ENCODE measurements at places on chromosomes 5 and 9.

GRCh38 chr5:137367951-137368350, 131.2 kb downstream of the SPOCK1 start:
- no peak for DNase-seq

- no peak for DNase-seq
These were observed 33.1 kb downstream of the FAM114A2 start for GRCh38 chr5:154005648-154006047.

DNA sequence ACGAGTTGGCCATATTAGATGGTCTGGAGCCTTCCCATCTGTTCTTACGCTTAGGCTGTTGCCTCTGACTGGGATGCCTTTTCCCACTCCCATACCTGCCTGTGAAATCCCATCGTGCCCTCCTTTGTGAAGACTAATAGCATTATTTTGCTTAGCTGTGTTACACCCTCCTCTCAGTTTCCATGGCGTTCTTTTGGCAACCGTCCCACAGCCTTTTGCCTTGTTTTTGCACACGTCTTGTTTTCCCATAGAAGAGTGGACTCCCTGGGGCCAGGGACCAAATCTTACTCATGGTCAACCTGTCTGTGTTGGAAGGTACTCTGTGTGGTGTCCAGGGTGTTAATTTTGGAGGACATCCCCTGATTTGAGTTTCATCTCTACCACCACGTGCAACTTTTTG, 242.1 kb downstream of the HSPA4 start:
- DNase-seq, result no peak

GRCh38 chr5:151196556-151197290, 27.2 kb downstream of the CCDC69 start:
- no peak for DNase-seq

DNA sequence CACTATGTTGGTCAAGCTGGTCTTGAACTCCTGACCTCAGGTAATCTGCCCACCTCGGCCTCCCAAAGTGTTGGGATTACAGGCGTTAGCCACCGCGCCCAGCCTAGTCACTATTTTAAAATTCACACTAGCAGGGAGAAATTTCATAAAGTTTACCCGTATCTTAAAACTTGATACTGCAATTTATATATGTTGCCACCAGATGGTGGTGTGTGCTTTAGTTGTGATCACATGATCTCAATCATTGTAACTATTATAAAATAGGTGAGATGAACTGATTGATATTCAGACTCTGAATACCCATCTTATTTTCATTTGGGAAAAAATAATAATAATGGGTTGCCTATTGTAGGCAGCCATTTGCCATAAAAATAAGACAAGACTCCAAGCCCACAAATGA, 1330.4 kb upstream of the WWC1 start:
- DNase-seq, result no peak

GRCh38 chr5:120231563-120231962, 232.5 kb upstream of the PRR16 start:
- no peak for DNase-seq

DNA sequence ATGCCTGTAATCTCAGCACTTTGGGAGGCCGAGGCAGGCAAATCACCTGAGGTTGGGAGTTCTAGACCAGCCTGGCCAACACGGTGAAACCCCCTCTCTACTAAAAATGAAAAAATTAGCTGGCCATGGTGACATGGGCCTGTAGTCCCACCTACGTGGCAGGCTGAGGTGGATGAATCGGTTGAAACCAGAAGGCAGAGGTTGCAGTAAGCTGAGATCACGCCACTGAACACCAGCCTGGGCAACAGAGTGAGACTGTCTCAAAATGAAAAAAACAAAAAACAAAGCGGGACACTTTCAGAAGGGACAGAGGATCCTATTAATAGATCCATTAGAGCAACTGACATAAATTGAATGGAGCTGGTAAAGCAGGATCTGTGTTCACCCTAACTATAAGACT, 89.6 kb upstream of the SGCD start:
- DNase-seq, result no peak

- DNase-seq, result peak; percentile 29
These were observed 156.8 kb downstream of the MAPKAP1 start for GRCh38 chr9:125549891-125550885.

DNA sequence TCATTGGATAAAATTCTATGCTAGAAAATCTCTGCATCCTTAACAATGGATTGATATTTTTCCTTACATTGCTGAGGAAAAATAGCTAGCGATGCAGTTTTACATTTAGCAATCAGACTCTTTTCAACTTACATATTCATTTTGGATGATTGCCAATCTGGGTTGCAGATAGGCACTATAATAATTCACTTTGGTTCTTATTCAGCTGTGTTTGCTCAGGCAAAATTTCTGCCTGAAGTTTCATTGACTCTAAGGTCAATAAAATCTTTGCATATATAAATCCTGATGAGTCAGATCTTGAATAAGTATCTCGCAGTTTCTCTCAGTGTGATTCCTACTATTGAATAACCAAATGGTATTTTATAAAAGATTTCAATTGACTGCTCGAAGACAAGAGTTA, 1105.8 kb downstream of the CDH18 start:
- no peak for DNase-seq

GRCh38 chr5:29077451-29077850, 2039.1 kb upstream of the CDH9 start:
- no peak for DNase-seq

DNA sequence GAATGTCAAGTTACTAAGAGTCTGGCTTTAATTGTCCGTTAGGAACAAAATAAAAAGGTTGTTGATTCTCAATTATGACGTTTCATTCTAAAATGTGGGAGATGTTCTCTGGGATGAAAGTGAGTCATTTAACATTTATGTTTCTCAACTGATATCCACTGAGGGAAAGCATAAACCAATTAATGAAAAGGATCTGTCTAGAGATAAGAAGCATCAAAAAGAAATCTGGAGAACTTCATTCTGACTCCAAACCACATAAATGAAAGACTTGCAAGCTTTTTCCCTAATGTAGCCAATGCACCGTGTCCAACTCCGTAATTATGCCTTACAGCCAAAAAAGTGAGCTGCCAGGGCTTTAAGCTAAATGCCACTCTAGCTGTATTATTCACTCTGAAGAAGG, 654.2 kb downstream of the TLE1 start:
- peak; percentile 57 for DNase-seq

- DNase-seq, result no peak
These were observed 250.1 kb upstream of the MAP3K1 start for GRCh38 chr5:56565283-56565615.

- no peak for DNase-seq
These were observed 57.0 kb downstream of the RASEF start for GRCh38 chr9:83005963-83006362.

- peak; percentile 100 for DNase-seq
These were observed 24.3 kb upstream of the PTGES start for GRCh38 chr9:129776938-129777768.

- DNase-seq, result no peak
These were observed 135.9 kb upstream of the ADAMTSL1 start for GRCh38 chr9:18338042-18338441.

DNA sequence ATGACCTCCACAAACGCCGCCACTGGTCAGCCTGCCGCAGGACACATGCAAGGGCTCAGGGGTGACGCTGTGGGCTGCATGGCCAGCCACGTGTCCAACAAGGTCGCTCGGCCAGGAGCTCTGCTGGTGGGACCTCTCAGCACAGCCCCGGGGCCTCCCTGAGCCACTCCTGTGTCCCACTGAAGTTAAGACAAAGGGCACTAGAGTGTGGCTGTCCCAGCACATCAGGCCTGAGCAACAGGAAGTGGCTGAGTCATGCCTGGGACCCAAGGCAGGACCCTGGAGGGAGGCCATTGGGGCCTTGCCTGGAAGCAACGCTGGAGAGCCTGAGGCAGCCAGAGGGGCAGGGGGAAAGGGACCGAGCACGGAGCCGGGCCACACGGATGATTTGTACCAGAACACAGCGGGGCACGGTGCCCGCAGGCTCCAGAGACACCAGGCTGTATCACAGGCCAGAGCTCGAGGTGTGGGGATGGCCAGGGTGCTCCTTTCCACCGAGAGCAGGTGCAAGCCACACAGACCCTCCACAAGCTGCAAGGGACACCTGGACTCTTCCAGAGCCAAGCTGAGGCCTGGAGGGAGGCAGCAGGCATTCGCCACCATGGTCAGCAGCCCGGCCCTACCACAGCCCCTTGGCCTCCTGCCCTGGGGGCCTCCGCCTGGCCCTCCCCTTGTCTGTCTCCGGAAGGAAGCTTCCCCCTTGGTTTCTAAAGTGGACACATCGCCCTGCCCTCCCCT, 6.5 kb upstream of the TMEM210 start:
- no peak for DNase-seq

DNA sequence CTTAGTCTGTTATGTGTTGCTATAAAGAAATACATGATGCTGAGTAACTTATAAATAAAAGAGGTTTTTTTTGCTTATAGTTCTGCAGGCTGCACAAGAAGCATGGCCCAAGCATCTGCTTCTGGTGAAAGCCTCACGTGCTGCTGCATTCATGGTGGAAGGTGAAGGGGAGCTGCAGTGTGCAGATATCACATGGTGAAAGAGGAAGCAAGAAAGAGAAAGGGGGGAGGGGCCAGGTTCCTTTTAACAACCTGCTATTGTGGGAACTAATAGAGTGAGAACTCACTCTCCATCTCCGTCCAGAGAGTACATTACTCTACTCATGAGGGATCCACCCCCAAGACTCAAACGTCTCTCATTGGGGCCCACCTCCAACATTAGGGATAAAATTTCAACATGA, 12.5 kb upstream of the PARP8 start:
- no peak for DNase-seq

DNA sequence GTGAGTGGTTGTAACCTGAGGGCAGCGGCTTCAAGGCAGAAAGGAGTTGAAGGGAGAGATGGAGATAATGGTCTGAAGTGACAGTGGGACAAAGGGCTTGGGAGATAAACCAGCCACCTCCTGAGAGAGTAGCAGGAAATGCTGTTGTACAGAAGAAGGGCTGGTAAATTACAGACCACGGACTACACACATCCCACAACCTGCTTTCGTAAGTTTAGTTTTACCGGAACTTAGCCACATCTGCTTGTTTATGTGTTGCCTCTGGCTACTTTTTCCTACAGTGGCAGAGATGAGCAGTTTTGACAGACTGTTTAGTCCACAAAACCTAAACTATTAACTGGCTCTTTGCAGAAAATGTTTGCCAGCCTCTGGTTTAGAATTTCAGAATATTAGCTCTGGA, 269.5 kb downstream of the ARHGEF28 start:
- DNase-seq, result peak; percentile 59

DNA sequence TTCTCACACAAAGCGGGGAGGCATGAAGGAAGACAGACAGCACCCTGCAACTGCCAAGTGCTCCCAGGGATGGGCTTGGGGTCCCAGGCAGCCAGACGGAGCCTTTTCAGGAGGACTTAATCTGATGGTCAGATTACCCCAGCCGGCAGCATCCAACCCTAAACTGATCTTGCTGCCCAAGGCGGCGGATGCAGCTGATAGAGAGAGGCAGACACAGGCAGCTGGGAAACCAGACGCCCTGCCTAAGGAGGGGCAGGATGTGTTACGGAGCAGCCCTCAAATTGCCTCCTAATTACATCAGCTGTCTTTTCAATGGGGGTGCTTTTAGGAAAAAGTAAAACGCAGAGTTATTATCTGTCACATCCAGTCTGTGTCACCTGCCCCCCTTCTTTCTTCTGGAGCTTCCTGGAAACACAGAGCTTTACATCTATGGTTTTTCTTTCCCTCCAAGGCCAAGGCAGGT, 190.9 kb upstream of the PANK3 start:
- no peak for DNase-seq

GRCh38 chr5:177220576-177220975, 82.9 kb downstream of the RAB24 start:
- no peak for DNase-seq

DNA sequence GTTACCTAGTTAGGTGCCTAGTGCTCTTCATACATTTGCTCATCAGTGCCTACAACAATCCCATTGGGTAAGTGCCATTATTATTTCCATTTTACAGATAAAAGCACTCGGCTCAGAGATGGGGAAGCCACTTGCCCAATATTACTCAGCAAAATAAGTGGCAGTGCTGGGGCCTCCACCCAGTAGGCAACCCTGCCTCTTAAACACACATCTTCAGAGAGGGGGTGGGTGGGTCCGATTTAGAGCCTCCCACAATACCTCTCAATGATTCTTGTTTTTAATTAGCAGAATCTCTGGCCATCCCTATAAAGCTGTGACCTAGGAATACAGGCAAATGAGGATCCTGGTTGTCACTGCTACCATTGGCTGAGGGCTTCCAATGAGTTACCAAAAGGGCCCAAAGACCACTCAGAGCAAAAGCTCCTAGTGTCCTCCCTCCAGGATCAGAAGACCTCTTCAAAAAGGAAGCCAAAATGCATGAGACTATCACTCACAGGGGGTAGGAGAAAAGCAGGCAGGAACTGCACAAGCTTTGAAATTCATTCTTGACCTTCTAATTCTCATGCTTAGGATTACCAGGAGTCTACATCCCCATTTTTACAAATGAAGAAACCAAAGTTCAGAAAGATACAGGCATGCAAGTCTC, 36.1 kb upstream of the UBE2D2 start:
- DNase-seq, result no peak

DNA sequence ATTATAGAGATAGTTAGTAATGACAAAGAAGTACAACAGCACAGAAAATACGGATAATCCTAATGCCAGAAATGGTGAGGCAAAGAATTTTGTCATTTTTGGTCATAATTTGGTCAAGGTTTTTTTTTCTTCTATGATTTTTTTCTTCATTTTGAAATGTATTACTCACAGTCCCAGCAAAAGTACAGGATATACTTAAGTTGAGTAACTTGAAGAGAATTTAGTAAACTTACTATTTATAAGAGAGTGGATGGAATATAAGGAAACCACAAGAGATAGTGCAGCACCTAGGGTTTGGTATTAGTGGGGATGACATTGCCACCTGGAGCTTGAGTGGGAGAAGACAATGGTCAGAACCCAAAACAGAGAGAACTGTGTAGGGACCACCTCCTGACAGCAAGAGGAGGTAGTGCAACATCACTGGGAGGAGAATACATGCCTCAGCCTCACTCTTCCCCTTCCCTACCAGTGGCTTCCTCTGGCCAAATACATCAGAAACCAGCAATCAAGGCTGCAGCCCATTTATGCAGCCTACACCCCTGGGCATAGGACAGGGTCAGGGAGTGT, 434.5 kb upstream of the TRPC7 start:
- DNase-seq, result no peak

GRCh38 chr5:39399135-39400036, 25.4 kb downstream of the DAB2 start:
- DNase-seq, result peak; percentile 98

DNA sequence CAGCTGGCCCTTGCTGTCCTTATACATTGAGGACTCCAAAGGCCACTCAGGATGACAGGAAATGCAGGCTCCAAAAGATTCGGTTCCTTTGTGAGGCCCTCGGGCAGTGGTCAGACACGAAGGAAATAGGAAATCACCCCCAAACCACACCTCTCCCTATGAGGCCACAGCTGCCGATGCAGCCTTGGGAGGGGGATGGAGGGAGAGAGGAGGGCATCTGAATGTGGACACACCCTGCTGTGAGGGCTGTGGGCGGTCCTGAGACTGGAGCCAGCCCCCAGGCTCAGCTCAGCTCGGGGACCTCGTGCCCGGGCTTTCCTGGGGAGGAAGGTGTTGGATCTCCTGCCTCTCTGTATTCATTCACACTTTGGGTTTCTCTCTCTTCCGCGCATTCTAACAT, 2.7 kb upstream of the CLPTM1L start:
- no peak for DNase-seq

- no peak for DNase-seq
These were observed 377.0 kb downstream of the TLE1 start for GRCh38 chr9:81312346-81312745.
